Retina (tissue), 1 donor: ENCODE measurements at places on chromosomes 3 and 15.
A peak's percentile ranks its signal among the peaks of the same experiment; 100 is the strongest.

DNA sequence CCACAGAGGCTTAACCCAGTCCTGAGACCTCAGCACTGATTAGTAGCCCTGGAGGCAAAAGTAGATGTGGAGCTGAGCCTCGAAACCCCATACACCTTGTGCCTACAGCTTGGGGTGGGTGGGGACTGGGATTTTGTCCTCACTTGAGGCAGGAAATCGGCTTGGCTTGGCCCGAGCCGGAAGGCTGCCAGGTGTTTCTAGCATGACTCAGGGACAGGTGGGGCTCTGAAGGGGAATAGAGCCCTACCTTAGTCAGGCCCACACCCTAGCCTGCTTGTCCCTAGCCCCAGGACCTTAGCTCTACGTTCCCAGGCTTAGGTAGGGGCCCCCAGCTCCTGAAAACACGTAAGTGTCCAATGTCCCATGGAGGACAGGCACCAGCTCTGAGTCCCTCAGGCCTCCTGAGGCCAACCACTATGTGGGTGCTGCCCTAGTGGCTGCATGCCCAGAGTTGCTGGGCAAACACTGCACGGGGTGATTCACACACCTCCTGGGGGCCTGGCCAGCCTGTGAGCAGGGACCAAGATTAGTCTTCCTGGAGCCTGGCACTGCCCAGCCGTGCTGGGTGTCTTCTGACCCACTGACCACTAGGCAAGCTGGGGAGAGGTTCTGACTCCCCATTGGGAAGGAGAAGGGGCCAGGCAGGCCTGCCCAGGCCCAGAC is 3.1 kb downstream of the MST1R start:
- DNase-seq: no peak

- DNase-seq: peak; percentile 87
Observed at GRCh38 chr15:98648654-98649471, 524 bp downstream of the IGF1R start.

DNA sequence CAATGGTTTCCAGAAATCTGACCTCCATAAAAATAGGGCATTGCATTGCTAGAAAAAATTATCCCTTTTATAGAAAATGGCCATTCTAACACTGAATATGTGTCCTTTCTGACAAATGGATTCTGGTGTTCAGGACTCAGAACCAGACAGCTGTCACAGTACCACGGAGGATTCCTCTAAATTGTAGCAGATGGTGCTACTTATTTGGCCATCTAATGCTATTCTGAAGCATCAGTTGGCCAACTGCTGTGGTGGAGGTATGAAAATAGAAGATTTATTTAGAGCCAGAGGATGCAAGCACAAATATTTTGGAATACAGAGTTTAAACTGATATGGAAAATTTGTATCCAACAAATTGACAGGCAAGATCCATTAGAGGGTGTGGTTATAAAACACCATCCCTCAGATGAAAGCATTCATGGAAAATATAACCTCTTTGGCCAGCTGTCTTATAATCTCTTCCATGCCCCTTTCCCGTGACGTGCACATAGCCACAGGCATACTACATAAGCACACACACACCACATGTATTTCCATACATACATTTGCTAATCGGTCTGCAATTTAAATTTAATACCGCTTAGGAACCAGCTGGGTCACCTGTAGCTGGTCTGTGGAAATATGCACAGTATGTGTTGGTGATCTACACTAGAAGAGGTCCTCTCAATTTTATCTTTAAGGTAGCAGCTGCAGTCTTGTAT is 302.7 kb upstream of the KCNMB2 start:
- no peak for DNase-seq

GRCh38 chr15:68154923-68155559 is 50.1 kb downstream of the CALML4 start:
- peak; percentile 56 for DNase-seq

DNA sequence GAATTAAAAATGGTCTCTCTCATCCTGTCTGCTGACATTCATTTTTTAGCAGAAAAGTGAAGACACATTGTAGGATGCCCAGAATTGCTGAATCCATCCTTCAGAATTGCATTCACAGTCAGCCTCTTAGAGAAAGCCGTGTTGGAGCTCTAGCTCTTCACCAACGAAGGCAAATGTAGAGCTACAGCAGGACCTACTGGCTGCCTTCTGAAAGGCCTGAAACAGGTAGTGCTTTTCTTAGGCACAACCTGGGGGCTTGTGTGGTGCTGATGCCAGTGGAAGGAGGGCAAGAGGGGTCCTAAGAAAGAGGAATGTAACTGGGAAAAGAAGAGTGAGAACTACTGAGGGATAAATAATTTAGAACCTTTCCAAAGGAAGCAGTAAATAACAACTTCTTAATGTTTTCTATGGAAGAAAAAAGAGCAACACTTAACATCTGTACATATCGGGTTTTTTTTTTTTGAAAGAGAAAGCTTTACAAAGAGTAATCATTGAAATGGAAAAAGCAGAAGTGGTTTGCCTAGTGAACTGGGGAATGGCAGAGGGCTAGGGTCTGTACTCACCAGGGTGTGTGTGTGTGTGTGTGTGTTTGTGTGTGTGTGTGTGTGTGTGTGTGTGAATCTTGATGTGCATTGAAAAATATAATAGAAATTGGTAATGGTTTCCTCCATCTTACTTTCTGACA is 297.8 kb downstream of the SATB1 start:
- no peak for DNase-seq

DNA sequence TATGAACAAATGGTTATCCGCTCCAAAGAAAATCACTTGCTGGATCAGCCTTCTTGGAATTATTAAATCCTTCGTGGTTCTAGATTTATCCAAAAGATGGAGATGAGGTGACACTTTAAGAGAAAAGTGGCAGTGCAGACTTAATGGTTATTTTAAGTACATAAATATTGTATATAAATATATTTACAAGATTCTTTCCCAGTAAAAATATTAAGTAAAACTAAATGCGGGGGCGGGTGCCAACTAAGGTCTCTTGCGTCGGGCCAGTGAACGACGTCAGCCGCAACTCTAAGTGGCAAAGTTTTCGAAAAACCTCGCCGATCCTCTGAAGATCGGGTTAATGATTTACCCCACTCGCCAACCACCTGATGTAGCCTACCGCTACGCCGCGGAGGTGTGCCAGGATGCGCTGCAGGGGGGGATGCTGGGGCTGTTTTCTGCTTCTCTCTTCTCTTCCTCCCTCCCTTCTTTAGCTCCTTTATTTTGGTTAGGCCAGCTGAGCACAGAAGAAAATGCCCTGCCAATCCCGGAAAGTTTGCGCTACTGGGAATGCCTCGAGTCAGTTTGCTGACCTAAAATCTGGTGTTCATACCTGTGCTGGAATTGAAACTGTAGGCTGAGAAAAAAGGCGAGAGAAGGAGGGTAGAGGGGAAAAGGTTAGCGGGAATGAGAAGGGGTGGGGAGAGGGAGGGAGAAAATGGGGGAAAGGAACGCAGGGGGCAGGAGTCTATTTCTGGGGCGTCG is 7.6 kb upstream of the FOXB1 start:
- DNase-seq: peak; percentile 60

- DNase-seq: no peak
Observed at GRCh38 chr3:189232790-189233189, 61.0 kb downstream of the TPRG1 start.

- DNase-seq: no peak
Observed at GRCh38 chr15:28133281-28133680, 34.2 kb upstream of the OCA2 start.

DNA sequence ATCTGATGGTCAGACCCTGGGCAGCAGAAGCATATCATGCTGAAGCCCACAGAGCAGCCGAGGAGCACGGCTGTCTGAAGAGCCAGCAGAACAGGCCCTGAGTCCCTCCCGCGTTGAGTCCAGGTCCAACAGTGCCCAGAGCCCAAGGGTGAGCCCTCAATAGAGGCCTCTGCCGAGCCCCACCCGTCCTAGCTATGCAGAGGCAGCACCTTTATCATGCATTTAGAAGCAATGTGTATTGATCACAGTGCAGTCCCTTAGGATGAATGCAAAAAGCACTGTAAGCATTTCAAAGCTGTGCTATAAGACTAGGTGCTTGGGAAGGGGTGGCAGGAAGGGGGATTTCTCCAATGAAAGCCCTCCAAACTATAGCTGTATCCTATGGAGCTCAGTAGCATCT is 208.5 kb downstream of the GABRB3 start:
- DNase-seq: no peak

GRCh38 chr3:183444748-183445147 is 16.3 kb upstream of the MCF2L2 start:
- no peak for DNase-seq

GRCh38 chr3:67384760-67385397 is 269.5 kb downstream of the SUCLG2 start:
- peak; percentile 50 for DNase-seq

GRCh38 chr3:112496366-112497067 is 2.8 kb downstream of the BTLA start:
- DNase-seq: no peak

- no peak for DNase-seq
Observed at GRCh38 chr15:42511007-42511391, 15.6 kb downstream of the SNAP23 start.

DNA sequence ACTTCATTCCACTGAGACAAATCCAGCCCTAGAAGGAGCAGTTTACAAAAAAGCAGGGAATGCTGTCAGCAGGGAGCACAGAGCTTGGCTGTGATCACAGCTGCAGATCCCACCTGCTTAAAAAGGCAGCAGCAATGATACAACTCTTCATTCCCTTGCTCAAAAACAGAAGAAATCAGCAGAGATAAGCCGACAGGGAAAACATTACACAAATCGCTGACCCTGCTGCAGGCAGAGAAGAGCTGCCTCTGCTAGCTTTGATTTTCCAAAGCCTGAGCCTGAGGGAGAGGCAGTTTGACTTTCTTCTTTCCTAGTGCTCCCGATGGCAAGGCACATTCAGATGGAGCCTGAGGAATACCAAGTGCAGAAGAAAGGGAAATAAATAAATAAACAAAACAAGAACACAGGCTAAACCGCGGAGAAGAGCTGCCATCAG is 80.2 kb downstream of the SHQ1 start:
- peak; percentile 46 for DNase-seq

DNA sequence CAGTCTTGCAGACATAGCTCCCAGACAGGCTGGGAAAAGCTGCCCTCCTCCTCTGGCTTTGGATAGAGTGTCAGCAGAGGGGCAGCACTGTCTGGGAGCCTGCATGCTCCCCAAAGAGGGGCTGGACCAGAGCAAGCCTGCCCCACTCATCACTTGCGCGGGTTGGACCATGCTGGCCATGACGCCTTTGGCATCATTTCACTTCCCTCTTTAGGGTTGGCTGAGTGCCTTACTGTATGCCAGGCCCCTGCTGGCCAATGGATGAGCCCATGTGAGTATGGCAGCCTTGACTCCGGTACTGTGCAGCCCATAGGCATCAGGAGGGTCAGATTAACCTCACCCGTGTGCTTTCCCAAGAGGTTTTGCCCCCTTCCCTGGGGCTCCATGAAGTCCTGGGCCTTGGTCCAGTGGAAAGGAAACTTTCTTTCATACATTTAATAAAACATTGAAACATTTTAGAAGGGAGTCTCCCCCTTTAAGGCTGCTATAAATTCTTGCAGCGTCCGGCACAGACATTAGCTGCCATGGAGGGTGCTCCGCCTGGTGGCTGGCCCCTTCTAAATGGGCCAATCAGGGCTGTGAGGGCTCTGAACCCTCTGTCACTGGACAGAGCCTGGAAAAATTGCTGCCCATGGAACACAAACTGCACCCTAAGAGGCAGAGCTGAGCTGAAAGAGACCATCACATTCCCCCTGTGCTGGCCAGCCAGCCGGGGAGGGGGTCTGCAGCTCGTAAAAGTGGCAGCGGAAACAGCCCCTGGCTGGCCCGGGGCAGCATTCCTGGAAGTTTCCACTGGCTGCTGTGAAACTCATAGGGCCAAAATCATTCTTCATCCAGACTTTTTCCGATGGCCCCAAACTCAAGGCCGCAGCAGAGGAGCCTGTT is 20.8 kb upstream of the DUSP7 start:
- DNase-seq: no peak

GRCh38 chr3:151787626-151788025 is 26.3 kb upstream of the AADAC start:
- DNase-seq: no peak

GRCh38 chr15:91114301-91114700 is 14.2 kb downstream of the SV2B start:
- DNase-seq: no peak

- no peak for DNase-seq
Observed at GRCh38 chr15:43420876-43421275, 50.0 kb downstream of the TUBGCP4 start.

DNA sequence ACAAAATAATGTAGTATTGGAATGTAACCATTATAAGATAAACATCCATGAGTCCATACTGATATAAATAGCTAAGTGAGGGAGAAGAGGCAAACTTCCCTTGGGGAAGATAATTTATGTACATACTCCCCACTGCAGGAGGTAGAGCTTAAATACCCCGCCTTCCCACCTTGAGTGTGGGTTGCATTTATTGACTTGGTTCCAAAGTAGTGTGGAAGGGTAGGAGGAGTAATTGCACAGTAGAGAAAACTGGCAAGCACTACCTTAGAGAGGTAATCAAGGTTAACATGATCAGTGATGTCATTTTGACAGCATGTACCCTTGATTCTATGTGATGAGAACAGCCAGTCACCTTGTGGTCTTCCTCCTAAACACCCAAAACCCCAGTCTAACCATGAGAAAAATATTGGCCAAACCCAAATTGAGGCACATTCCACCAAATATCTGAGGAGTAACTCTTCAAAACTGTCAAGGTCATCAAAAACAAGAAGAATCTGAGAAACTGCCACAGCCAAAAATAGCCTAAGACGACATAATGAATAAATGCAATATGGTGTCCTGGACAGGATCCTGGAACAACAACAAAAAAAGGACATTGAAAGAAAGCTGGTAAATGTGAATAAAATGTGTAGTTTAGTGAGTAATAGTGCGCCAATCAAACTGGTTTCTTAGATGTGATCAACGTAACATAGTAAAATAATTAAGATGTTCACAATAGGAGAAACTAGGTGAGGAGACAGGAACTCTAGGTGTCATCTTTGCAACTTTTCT is 774 bp upstream of the CNOT10 start:
- DNase-seq: no peak

GRCh38 chr3:52310861-52311575 is 5.1 kb upstream of the DNAH1 start:
- DNase-seq: no peak

DNA sequence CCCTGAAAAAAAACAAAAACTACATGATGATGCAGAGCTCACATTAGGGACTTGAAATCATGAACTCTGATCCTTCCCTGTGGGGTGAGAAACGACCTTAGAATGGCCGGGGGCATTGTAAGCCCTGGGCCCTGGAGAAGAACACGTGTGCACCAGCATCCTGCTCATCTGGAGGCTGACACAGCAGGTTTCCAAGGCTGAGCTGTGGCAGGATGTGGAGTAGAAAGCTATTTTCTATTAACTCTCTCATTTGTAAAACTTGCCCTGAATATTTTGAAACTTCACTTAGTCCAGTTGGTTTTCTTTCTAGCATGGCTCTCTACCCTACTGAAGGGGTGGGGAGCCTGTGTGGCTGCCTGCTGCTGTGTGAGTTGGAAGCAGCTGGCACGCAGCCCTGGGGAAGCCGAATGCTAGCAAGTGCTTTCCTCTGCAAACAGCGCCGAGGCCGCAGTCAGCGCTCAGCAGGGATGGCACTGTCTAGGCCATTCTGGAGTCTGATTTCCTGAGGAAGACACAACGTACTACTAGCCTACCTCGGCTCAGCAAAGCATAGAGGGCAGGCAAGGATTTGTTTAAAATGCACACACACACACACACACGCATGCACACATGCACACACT is 58.0 kb downstream of the GABRG3 start:
- DNase-seq: peak; percentile 35
